ENCODE measurements at places on chromosomes 12 and 14. TPM values are rescaled to one million over a fixed set of nuclear protein-coding genes. Genes with fewer than 3 reads are reported as not detected.

DNA sequence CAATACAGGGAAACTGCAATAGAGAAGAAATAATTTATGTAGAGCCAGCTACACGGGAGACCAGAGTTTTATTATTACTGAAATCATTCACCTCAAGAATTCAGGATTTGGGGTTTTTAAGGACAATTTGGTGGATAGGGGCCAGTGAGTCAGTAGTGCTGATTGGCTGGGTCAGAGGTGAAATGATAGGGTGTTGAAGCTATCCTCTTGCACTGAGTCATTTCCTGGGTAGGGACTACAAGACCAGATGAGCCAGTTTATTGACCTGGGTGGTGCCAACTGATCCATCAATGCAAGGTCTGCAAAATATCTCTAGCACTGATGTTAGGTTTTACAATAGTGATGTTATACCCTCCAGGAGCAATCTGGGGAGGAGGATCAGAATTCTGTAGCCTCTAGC lies 486.3 kb downstream of the LRIG3 start:
- no peak for DNase-seq

GRCh38 chr12:90954921-90955320 lies at the start of gene CCER1:
Gene CCER1 (minus strand): TSS chr12:90955176. CDS start chr12:90954742, 434 bp downstream.
- DNase-seq, result no peak

DNA sequence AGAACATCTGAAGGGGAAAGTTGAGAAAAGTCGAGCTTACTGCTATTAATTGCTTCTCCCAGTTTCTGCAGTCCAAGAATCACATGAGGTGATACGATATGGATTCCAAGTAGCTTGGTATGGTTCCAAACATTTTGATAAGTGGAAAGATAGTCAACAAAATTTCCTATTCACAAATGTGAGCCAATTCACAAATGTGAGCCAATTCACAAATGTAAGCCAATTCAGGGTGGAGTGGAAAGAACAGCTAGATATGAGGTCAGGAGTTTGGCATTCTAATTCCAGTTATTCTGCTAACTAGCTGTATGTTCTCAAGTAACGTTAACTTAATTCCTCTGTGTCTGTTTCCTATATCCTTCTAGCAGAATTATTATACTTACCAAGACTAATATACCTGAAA lies 37.6 kb upstream of the DHRS4 start:
- DNase-seq, result no peak

DNA sequence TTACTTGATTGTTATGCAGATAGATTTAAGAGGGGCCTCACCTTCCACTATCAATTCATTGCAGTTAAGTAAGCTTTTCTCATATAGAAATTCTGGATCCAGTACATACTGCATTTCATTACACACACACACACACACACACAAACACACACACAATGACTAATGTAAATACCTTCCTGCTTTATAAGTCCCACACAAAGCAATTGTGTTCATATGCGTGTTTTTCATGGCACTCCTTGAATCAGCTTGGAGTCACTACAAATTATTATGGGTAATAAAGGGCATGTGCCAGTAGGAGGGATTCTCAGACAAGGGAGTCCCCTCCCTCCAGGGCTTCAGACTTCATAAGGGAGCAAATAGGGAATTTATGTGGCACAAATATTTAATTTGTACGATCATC lies 4.5 kb downstream of the MIPOL1 start:
- DNase-seq, result no peak

- no peak for DNase-seq
These were observed 53.0 kb downstream of the NCOR2 start for GRCh38 chr12:124514145-124514995.

DNAI7 gene
- total RNA-seq, result 0.34 TPM

CPNE6 gene
- total RNA-seq, result not detected

GALNT8 gene
- 0.89 TPM for total RNA-seq
